Stimulated activated naive CD8-positive, alpha-beta T cell treated with anti-CD3 and anti-CD28 coated beads, Interleukin-15, Interleukin-2, amounts not matched to agents 100 U/mL and 50 U/mL, for 24 hours (primary cell): ENCODE measurements at places on chromosomes 7 and 10.

- DNase-seq: peak; percentile 50
Observed at GRCh38 chr10:14385596-14386593, 55.2 kb upstream of the FRMD4A start.

DNA sequence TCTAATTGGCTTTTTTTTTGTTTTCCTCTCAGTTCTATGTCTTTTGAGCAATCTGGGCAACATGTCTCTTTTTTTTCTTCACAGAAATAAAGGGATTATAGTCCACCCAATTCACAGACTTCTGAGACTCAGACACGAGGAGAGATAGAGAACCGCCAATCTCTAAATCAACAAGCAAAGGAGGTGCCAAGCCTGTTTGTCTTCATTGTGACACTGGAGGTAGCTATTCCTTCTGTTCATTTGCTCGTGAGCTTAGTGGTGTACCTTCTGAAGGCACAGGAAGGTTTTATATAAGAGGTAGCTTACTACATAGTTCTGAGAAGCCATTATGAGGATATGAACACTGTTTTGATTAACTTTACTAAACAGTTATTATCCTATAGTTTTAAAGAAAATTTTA lies 6.1 kb downstream of the EPHB6 start:
- DNase-seq: no peak

DNA sequence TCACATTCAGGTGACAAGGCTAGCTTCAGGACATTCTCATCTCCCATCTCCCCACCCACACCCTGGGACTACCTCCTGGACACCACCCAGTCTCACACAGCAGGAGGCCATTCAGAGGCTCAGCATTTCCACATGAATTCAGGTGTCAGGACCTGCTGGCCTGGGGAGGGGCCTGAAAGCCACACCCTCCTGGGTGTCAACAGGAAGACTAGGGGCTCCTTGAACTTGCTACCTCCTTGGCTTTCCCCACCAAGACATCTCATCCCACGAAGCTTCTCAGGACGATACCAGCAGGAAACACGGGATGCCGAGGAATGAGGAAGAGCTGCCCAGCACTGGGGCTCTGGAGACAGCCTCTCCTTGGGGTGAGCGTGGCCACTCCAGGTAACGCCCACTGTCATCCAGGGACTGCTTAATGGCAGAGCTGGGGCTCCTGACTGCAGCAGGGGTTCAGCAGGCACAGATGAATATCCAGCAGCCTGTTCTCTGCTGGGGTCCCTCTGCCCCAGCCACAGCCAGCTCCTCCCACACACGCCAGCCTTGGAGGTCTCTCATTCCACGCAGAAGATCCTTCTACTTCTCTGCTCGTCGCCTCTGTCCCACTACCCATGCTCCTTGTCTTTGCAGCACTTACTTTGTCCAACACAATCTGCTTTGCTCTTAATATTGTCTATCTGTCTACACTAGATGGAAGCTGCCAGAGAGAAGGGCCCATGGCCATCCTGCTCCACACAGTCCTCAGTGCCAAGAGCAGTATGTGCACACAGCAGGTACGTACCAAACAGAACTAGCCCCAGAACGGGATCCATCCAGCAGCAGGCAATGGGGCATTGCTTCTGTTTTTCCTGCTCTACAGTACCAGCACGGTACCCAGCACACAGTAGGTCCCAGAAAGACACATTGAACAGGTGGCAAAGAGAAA lies 88.7 kb downstream of the FAM53B start:
- no peak for DNase-seq

DNA sequence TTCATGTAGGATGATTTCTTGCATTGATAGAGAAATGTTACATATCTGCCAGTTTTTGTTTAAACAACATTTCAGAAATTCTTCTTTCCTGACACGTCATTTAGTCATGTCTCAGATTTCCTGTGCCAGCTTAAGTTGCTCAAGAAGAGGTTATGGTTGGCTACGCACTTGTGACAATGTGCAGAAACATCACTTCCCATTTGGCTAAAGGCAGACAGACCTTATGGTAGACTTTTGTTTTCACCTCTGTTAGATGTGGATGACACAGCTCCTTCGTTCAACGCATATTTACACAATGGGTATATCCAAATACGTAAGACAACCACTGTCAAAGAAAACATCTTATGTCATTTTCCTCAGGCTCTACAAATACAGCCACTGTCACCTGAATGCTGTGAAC lies 125.8 kb downstream of the DOCK4 start:
- DNase-seq: no peak

DNA sequence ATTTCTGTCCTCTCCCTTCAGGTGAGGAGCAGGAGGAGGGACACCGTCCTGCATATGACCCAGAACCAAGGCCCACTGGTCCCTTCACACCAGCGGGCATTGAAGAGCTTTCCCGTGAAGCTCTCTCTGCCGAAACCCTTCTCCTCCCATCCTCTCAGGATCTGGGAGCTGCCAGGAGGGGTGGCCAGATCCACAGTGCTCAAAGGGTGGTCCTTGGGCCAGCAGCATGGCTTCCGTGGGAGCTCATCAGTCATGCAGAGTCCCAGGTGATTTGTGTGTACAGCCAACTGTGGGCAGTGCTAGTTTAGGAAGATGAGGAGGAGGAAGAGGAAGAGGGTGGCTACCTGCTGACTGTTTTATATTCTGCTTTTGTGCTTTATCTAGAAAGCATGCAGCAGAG lies 28.4 kb downstream of the CNPY1 start:
- no peak for DNase-seq

DNA sequence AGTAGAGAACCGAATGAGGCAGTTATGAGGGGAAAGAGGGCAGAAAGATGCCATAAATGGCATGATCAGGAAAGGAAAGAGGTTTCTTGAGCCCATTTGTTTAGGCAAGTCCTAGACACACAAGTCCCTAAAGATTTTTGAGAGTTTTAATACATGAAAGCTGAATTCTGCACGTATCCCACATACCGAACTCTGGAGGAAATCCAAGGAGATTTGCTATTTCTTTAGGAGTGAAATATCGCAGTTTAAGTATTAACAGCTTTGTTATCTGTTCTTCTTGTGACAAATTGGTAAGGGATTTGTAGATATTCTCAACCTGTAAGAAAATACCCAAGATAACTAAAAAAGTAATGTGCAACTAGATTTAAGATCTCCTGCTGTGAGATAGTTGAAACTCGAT lies 23.7 kb upstream of the CUBN start:
- DNase-seq: no peak

DNA sequence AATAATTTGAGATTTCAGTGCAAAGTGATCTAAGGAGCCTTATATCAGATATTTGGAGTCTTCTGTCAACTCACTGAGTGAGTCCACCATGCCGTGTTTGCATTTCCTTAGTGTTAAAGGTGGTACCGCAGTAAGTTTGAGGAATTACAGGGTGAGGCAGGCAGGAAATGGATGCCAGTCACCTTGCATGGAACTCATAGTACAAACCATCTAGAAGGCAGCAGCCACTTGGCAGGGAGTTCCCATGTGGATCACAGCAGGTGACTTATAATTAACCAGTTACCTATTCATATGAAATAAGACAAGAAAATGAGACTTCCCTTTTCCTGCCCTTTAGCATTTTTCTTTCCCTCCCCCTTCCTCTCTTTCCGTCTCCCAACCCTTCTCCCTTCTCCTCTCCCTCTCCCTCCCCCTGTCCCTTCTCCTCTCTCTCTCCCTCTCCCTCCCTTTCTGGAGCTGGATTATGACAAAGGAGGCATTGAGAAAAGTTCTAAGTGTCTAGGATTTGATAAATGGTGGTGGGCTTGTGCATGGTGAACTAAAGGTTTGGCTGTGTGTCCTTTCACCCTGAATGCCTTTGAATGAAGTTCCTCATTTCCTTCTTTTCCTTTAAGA lies 94.1 kb downstream of the LRRC4 start:
- DNase-seq: no peak

DNA sequence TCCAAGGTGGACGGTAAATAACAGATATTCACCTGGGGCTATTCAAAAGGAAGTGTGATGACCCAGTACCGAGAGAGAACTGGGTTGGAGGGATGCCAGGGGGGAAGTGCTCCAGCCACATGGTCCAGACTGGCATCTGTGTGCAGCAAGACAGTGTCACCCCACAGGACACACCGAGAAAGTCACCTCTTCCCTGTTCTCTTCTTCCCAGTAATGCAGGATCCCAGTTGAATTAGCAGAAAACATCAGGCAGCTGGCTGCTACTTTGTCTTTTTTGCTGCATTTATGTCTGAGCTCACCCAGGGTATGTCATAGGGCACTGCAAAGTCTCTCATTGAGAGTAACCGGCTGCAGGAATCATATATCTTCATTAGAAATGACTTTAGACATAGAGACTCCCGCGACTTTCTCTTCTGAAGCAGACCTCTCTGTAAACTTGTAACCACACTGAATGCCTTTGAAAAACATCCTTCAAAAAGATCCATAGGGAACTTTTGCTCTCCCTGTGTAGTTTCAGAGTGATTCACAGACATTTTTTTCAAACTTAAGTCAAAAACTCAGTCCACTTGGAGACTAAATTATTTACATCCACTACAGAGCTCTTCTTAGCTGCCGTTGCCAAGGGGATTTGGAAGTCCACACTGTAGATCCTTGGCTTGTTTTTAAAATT lies 609.0 kb upstream of the DPP6 start:
- no peak for DNase-seq

DNA sequence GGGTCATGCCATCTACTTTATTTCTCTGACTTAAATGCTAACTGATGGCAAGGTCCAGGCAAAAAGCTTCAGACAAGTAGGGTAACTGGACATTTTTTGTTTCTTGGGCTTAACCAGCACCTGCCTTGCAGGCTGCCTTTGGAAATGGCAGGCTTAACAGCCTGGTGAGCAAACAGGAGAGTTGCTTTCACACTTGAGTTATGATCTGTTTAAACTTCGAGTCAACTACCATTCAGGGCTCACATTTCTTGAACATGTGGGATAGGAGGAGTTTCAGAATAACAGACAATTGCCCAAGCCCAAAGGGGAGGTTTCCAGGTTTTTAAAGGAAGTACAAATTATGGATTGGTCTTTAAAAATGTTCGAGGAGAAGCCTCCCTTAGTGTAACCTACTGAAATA lies 724.6 kb upstream of the SORCS1 start:
- DNase-seq: no peak

DNA sequence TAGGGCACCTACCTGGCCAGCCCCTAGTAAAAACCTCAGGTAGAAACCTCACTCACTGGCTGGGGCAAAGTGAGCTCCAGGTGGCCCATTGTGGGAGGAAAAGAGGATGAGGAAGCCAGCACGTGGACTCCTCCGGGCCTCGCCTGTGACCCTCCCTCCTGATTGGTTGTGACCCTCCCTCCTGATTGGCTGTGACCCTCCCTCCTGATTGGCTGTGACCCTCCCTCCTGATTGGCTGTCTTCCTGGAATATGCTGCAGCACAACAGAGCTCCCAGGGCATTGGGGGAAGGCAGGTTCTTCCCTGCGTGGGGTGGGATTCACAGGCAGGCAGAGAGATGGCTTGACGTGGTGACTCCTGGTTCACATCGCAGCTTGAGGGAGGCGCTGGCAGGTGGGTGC lies 343.0 kb downstream of the GLRX3 start:
- no peak for DNase-seq

DNA sequence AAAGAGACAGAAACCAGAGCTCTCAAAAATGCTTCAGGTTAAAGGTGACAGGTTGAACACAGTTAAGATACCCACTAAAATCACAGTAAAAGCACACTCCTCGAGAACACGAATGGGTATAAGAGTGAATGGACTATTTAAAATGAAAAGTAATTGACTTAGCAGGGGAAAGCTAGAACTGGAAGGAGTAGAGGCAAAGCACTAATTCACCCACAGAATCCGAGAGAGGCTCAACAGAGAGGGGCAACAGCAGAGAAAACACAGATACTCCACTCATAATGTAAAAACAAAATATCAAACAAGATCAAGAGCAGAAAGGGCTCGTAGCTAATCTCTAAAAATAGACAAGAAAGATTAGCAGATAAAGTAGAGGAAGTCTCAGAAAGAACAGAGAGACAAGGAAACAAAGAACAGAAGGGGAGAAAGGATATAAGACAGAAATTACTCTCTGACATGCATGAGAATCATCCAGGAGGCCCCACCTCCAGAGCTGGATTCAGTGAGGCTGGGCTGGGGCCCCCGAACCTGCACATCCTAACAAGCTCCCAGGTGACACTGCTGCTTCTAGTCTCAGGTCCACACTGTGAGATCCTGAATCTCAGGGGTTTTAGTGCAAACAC lies 117.6 kb downstream of the GALNT11 start:
- no peak for DNase-seq

GRCh38 chr7:134723892-134724291 lies 55.5 kb upstream of the CALD1 start:
- no peak for DNase-seq

GRCh38 chr10:33249659-33250345 lies 84.7 kb downstream of the NRP1 start:
- no peak for DNase-seq

- DNase-seq: no peak
Observed at GRCh38 chr10:7734821-7735220, 31.7 kb downstream of the ITIH2 start.

DNA sequence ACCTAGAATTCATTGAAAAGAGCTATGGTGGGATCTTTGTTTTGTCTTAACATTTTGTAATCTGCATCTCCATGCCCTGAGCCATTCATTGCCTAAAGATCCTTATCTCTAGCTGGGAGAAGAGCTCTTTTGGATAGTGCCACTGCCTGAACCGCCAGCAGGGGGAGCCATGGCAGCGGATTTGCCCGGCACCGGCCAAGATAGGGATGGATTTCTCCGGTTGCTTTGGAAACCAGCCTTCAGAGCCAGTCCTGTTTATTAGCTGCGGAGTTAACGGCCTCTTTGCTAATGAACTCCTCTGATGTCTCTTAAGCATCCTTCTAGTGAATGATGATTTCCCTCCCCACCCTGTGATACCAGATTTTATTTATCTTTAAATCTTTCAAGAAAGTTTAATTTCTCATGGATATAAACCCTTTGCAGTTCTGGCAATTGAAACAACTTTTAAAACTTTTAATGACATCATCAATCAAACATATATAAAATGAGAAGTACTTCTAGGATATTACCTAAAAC lies 58.2 kb upstream of the LYZL2 start:
- DNase-seq: peak; percentile 92

DNA sequence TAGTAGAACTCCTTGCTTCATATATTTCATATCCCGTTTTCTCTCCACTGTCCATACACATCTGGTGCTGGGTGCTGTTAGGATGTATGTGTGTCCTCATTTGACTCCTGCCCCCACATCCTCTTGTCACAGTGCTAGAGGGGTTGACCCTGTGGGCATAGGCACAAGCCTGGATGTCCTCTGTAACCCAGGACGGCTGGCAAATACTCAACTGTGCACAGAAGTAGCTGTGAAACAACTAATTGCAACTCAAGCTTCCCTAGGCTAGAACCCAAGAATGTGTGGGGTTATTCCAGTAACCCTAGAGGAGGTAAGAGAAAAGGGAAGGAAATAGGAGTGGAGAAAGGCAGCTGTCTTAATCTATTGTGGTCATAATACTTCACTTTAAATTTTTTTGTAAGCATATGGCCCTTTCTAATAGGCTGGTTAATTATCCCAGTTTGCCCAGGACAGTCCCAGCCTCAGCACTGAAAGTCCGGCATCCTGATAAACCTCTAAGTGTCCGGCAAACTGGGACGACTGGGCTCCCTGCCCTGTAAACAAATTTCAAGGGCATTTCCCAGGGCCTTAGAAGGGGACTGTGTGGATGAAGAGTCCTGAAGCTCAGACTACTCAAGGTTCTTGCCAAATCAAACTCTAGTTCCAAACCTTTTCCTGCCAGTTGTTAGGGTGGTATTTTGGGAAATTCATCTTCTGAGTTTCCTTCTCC lies 283.2 kb upstream of the CELF2 start:
- DNase-seq: no peak

- DNase-seq: no peak
Observed at GRCh38 chr10:13417459-13418126, 69.5 kb upstream of the SEPHS1 start.
